NCI-H2107 (cell line): ENCODE measurements at places on chromosomes 4 and X.

DNA sequence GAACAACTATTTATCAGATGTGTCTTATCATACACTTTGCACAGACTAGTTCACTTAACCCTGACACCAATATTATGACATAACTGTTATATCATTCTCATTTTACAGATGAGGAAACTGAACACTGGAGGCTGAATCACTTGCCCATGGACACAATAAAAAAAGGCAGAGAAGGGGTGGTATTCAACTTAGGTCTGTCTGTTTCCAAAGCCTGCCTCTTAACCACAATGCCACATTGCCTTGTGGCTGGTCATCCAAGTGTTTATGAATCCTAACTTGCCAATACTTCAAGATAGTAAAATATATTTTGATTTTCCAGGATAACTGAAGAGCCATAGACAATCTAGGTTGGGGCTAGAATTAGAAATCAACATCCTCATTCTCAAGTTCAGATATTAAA is 327.8 kb downstream of the NR3C2 start:
- DNase-seq: no peak

DNA sequence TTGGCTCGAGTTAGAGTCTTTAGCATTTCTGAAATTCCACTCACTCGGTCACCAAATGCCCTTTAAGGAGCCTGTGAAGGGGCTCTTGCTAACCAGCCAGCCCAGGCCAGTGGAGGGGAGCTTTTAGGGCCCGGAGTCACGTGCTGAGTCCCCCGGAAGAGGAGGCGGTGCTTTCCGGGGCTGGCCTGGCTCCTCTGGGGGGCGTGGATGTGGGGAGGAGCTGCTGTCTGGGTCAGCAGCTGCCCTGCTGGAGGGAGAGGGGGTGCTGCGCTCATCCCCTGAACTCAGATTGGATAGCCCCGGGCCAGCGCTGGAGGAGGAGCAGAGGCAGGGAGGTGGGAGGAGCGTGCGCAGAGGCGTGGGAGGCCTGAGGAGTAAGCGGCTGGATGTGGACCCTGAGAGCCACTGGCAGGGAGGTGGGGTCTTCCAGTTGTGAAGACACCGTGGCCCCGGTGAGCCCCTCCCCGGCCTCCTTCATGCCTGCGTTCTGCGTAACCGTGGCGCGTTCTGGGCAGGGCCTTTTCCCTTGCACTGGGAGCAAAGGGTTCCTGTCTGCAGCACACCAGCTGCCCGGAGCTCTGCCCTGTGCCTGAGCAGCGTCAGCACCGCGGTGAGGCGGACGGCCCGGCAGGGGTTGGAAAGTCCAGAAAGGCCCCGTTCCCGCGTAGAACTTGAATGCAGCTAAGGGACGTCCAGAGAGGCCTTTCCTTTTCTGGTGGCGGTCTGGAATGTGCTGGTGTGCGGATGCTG is 19.7 kb downstream of the MAEA start:
- DNase-seq: no peak

GRCh38 chr4:140038031-140038533 is 115.9 kb downstream of the MAML3 start:
- DNase-seq: no peak

GRCh38 chr4:33975995-33976394 is 2268.3 kb downstream of the ARAP2 start:
- no peak for DNase-seq

GRCh38 chrX:129782706-129783105 is 3.0 kb downstream of the SASH3 start:
- DNase-seq: no peak

- no peak for DNase-seq
Observed at GRCh38 chr4:169626331-169627282, 6.2 kb downstream of the CLCN3 start.

- no peak for DNase-seq
Observed at GRCh38 chr4:129278868-129279267, 182.9 kb downstream of the C4orf33 start.

DNA sequence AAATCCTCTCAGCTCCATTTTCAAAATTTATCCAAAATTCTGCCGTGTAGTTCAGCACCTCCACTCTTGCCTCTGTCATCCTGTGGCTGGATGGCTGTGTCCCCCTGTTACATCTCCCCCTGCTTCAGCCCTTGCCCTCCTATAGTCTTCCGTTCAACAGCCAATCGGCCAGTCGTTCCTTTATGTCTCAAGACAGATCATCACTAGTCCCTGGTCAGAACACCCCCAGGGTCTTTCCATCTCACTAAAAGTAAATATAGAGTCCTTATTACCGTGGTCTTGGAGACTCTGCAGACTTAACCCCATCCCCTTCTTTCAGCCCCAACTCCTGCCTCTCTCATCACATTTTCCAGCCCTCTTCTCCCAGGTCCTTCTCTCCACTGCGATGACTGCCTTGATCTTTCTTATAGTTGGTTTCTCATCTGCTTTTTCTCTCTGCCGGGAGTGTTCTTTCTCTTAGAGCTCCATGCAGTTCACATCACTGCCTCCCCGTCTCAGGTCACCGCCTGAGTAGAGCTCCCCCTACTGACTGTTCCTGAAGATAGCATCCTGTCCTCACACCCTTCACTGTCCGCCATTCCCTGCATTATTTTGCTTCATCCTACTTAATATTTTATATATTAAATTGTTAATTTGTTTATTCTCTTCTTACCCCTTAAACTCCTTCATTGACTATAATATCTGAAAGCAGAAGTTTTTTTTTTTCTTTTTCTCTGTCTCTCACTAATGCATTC is 736.9 kb upstream of the MAGEB2 start:
- no peak for DNase-seq
